T-helper 2 cell treated with Interferon-gamma antibody and Interleukin-4, amounts not matched to agents 5 μg/mL and 100 μg/mL, for 36 hours (primary cell): ENCODE measurements at places on chromosomes 3 and 15.

DNA sequence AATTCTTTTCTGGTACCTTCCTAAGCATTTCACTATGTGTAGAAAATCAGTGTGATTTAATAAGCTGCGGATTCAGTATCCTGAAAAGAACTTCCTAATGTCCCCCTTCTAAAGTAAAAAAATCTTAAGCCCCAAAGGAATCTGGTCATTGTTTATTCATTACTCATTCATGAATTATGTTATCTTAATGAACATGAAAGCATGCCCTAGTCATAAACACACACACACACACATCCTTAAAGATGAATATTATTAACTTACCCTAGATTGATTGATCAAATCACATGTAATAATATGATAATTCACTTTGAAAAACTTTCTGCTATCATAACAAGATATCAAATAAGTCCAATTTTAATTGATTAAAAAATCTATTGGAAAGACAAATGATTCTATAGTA, 96.4 kb upstream of the BFSP2 start:
- no peaks in the 10 kb centered on the region for H3K36me3 ChIP-seq
- DNase-seq, result no peak
- H3K4me1 ChIP-seq, result no peaks in the 10 kb centered on the region
- no peak overlapping the region for H3K4me3 ChIP-seq
- H3K27me3 ChIP-seq, result peaks cover 2% of the 10 kb centered on the region

DNA sequence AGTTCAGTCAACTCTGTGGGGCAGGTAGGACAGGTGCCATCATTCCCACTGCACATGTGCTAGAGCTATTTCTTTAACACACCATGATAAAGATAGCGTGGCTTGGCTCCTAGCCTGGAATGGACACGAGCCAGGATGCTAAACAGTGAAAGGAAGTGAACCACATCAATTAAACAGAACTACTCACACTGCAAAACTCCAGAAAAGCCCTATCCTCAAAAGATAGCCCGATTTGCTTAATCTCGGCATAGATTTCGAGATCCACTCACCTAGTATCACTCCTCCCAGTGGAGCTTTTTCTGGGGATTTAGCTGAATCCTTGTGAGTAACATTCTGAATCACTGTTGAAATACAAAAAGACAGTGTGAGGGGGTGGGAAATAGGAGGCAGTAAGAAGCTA, 118.0 kb downstream of the ABI3BP start:
- peaks cover 3% of the 10 kb centered on the region for H3K27me3 ChIP-seq
- no peak for DNase-seq
- no peaks in the 10 kb centered on the region for H3K36me3 ChIP-seq
- no peak overlapping the region for H3K27ac ChIP-seq
- no peaks in the 10 kb centered on the region for H3K4me1 ChIP-seq
- H3K4me3 ChIP-seq, result no peak overlapping the region

DNA sequence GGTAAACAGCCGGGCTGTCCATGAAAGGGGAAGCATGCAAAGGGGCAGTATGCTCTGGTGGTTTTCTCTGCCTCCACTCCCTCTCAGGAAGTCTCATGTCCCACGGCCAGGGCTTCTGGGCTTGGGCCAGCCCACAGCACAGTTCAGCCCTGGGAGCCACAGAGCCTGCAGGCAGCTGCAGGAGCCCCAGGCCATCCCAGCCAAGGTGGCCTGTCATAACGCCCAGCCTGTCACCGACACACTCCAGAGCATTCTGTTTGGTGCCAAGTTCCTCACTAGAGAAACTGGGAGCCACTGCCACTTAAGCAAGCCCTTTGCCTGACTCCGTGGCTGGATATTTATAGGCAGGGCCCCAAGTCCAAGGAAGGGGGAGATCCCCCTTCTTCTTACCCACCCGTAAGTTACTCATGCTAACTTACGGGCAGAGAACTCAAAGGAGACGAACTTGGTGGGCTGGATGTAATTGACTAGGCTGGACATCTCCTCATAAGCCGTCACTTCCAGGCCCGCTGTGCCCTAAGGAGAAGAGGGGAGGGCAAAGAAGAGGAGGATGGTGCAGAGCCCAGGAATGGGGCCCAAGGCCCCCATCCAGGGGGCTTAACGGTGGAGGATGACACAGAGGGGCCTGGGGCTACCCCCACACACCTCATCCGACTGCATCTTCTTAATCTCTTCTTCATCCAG, 11.7 kb downstream of the PLCB2 start:
- no peak for DNase-seq
- H3K4me1 ChIP-seq, result no peaks in the 10 kb centered on the region
- no peak overlapping the region for H3K27ac ChIP-seq
- H3K36me3 ChIP-seq, result peaks cover 43% of the 10 kb centered on the region
- H3K4me3 ChIP-seq, result no peak overlapping the region

- no peak overlapping the region for H3K4me3 ChIP-seq
- DNase-seq, result no peak
- H3K4me1 ChIP-seq, result no peaks in the 10 kb centered on the region
- no peaks in the 10 kb centered on the region for H3K36me3 ChIP-seq
- no peaks in the 10 kb centered on the region for H3K27me3 ChIP-seq
Observed at GRCh38 chr3:40873934-40874699, 325.2 kb upstream of the CTNNB1 start.
